ENCODE measurements at places on chromosomes 13 and 19. TPM values are rescaled to one million over a fixed set of nuclear protein-coding genes. Genes with fewer than 3 reads are reported as not detected.

Gene GRK1
- not detected for total RNA-seq

Gene DHDH
- 0.12 TPM for total RNA-seq

Gene CASP14
- not detected for total RNA-seq

Gene KLHL1
- total RNA-seq = not detected

Gene ERICH6B
- total RNA-seq = not detected

Gene KIR2DL4
- total RNA-seq = not detected

Gene MAP4K1
- total RNA-seq = not detected

Gene RUBCNL
- total RNA-seq = 0.31 TPM

Gene ZSWIM9
- 1.4 TPM for total RNA-seq

Gene RNF225
- total RNA-seq = 0.12 TPM
